ENCODE measurements at places on chromosomes 16 and 17.
A peak's percentile ranks its signal among the peaks of the same experiment; 100 is the strongest.

GRCh38 chr17:18108401-18109312 lies at the start of gene MYO15A:
Gene MYO15A (plus strand): TSS chr17:18108756. CDS start chr17:18118801, 10,045 bp downstream.
- DNase-seq = no peak

DNA sequence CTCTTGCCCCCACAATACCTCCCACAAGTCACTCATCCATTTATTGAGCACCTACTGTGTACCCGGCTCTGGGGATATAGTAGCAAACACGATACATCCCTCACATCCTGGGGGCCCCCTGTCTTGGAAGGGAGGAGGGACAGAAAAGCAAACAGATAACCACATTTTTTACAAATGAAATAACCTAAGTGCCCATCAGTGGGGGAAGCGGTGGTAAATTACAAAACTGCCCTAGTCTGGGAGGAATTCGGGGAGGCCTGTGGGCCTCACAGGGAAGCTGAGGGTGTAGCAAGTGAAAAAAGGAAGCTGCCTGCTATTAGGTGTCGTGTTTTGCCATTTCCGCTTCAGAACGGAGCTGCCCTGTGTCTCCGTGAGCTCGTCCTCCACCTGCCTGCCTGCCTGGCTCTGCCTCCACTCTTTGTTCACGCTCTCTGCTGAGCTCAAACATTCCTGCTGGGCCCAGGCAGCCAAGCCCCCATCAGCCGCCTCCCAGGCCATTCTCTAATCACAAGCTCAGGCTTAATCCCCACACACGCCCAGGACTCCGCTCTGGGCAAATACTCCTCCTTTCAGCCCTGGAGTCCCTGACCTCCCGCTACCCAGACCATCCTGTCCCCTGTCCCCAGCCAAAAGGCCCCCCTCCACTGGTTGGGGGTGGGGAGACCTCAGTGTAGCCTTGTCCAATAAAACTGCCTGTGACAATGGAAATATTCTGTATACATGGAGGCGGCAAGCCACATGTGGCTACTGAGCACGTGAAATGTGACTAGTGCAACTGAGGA lies 10.2 kb upstream of the SEC14L5 start:
- DNase-seq = no peak

- DNase-seq = no peak
Observed at GRCh38 chr16:1538804-1539520, 5.5 kb downstream of the TMEM204 start.

GRCh38 chr16:48810803-48811453 lies 200.9 kb upstream of the N4BP1 start:
- no peak for DNase-seq

DNA sequence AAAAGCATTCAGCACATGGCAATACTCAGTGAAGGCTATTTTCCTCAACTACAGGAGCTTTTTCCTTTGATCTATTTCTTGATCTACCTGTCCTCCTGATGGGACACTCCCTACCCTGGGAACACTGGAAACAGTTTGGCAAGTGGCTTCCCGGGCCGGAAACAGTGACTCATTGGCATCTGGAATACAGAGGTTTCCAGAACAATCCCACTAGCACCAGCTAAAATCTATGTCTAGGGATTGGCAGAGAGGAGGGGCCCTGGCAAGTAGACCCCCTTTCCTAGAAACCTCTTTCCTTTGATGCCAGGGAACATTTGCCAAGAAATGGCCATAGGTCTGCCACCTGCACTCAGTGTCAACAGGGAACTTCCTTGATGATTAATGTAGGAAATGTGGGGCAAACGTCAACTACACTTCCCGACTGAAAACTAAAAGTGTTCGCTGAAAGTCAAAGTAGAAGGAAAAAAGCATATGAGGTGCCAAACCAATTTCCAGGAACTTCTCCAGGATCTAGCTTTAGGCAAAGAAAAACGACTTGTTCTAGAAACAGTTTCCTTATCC lies 30.4 kb upstream of the FBXW10B start:
- DNase-seq = peak; percentile 49

GRCh38 chr17:80478487-80479245 lies 2.3 kb upstream of the NPTX1 start:
- no peak for DNase-seq

DNA sequence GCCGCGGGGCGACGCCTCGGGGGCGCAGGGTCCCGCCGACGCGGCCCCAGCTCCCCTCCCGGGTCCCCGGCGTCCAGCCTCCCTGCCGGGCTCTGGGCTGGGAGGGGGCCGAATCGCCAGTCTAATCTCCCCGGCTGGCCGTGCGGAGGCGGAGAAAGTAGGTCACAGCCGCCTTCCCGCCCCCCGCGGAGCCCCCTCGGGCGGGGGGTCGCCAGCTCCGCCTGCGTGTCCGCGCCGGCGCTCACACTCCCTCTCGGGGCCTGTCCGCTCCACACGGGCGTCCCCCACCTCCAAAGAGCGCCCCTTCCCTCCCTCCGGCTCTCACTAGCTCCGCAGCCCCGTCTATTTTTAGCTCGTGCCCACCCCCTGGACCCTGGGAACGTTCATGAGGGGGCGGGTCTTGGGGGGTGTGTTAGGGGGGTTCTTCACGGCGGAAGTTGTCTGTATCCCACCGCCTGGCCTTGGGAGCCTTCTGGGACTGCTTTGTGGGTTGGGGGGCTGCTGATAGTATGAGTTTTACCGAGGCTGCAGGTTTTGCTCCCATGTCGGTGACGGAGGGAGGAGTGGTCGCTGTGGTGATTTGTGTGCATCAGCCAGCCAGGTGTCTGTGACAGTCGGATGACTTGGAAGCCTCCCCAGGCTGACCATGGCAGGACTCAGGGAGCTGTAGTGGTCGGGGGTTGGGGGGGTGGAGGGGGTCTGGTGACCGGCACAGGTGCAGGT lies 1.1 kb downstream of the ATP1B2 start:
- DNase-seq = no peak

GRCh38 chr16:55126456-55126855 lies 195.8 kb downstream of the IRX5 start:
- DNase-seq = no peak

GRCh38 chr17:82817947-82818346 lies 21.9 kb downstream of the ZNF750 start:
- no peak for DNase-seq

- DNase-seq = no peak
Observed at GRCh38 chr16:62846399-62847057, 810.3 kb upstream of the CDH8 start.

DNA sequence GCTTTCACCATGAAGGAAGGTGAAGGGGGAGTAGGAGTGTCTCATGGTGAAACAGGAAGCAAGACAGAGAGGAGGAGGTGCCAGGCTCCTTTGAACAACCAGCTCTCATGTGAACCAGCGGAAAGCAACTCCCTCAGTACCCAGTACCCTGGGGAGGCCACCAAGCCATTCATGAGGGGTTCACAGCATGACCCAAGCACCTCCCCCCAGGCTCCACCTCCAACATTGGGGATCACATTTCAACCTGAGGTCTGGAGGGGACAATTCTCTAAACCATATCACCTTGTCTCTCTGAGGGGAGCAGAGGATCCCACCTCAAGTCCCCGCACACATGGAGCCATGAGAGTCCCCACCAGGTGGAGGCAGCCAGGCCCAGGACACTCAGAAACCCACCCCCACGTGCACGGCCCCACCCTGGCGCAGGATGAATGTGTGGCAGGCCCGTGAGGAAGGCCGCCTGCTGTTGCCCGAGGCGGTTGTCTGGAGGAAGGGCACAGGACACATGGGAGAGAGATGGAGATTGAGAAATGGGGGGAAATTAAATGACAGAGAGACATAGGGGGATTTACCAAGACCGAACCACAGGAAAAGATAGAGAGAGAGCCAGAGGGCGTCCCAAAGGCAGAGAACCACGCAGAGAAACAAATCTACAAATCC lies 85.9 kb downstream of the TMEM132E start:
- DNase-seq = no peak

GRCh38 chr16:64153718-64154117 lies 968.1 kb downstream of the CDH11 start:
- DNase-seq = no peak

- no peak for DNase-seq
Observed at GRCh38 chr17:43363181-43363925, 35.4 kb upstream of the ARL4D start.

GRCh38 chr16:50037662-50038220 lies 12.7 kb downstream of the CNEP1R1 start:
- no peak for DNase-seq

GRCh38 chr17:33888455-33888854 lies 366.6 kb upstream of the CCL2 start:
- no peak for DNase-seq

DNA sequence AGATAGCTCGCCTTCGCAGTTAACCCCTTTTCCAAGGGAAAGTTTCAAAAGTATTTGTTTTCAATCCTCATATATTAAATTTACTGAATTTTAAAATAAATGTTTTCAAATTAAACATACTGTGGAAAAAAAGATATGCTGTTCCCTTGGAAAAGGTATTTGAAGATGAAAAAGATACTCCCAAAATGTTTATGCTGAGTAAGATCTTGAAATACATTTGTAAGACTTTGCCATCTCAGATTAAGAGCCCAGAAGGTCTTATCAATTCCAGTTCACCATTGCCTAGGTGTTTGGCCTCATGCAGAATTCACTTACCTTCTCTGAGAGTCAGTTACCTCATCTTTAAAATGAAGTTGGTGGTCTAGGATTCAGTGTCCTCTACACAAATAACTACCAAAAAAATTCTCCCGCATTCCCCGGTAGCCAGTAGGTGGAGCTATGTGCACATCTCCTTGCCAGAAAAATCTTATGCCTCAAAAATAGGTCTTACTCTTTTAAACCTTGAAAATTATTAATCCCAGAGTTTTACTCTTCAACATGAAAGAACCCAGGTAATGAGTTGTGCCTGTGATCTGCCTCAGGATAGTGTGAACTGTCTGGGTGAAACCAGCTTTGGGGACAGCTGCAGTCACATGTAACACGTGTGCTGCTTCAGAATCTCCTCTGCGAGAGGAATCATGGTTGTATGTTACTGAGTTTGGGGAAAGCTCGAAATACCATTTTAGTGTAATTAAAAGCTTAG lies 178.3 kb downstream of the MRTFB start:
- peak; percentile 16 for DNase-seq

GRCh38 chr17:7573324-7574080 lies 5.9 kb upstream of the CD68 start:
- peak; percentile 90 for DNase-seq

- DNase-seq = peak; percentile 33
Observed at GRCh38 chr17:76204277-76204676, 36.0 kb downstream of the RNF157 start.

GRCh38 chr17:30570596-30571265 lies 93.5 kb downstream of the GOSR1 start:
- DNase-seq = no peak

- DNase-seq = peak; percentile 93
Observed at GRCh38 chr17:51015145-51015558, 105.5 kb downstream of the SPAG9 start.

DNA sequence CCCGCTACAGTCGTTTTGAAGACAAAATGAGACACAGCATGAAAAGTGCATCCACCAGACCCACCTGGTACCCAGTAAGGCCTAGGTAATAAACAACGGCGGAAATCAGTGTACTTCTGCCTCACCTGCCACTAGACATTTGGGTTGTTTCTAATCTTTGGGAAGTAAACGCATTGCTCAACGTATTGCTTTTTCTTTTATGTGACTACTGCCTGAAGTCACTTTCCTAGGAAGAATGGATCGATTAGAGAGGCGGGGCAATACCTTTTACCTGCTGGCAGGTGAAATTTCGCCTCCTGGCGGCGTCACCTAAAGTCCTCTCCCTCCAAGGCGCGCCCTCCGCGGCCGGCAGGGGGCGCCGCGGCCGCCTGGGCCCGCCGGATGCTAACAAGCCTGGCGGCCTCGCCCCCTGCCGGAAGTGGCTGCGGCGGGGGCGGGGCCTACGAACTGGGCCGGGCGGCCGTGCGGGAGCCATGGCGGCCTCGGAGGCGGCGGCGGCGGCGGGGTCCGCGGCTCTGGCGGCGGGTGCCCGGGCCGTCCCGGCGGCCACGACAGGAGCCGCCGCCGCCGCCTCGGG lies at the start of gene ATMIN:
Gene ATMIN, plus strand, starts transcription at position 445 of the 577 bp plus-strand sequence. Its CDS starts 29 bp downstream, at position 474.
- peak; percentile 53 for DNase-seq

DNA sequence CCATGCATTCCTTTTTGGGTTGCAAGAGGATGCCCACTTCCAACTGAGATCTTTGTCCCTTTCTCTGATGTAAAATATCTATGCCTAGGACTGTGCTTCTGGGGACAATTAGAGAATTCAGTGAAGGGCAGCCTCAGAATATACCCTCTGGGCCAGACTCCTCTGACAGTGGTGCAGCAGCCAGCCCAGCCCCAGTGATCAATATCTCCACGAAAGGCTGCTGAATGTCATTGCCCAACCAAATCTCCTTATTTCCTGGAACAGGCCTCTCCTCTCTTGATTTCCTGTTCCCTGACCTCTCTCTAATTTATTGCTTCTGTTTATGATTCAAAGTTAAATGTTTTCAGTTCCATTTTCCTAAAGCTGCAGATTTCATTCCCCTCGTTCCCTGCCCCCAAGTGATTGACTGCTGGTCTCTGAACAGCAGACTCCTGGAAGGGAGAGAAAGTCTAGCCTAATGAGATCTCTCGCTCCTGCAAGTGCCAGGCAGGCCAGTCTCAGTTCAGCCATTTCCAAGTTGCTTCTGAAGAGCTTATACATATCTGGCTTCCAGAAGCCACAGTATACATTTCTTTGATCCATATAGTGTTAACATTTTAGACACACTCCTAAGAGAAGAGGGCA lies 104.4 kb upstream of the SALL1 start:
- DNase-seq = no peak

DNA sequence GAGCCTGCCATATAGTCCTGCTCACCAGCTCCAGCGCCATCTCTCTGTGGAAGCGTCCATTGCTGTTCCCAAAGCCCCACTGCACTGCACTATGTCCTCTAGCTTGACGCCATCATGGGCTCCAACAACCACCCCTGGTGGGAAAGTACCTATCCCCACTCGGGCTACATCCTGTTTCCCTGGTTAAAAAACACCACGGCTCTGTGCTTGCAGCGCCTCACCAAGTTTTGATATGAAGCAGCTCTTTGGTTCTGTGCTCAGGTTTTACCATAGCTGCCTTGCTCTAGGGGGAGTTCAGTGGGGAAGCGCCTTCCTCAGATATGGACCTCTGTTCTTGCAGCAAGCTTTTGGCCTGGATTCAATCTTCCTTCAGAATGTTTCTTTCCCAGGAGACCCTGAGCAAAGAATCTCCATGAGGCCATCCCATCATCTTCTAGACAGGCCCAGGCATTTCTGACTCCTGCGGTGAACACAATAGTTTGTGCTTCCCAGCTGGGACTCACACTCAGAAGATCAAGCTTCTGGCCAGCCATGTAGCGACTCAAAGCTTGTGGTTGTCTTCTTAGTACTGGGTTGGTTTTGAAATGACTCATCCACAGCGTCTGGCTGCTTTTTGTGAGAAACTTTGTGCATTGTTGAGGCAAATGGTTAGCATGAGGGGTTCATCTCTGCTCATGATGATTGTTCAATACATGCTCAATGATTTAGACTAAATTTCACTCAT lies 39.5 kb downstream of the DYNLRB2 start:
- DNase-seq = no peak

DNA sequence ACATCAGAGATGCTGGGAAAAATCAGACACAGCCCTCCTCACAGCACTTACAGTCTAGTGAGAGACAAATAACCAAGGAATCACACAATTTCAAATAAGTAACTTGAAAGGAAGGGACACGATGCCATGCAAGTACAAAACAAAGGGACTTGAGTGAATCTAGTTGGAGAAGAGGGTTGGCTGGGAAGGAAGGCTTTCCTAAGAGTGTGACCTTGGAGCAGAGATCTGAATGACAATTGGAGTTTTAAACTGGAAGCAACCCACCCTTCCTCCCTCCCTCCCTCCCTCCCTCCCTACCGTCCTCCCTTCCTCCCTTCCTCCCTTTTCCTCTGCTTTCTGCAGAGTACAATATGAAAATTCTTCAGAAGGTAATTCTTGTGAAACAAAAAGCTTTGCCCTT lies 31.1 kb downstream of the ADAMTS18 start:
- no peak for DNase-seq
